ENCODE measurements at places on chromosomes 6 and 20.

- DNase-seq: no peak
These were observed 125.0 kb upstream of the TSHZ2 start for GRCh38 chr20:52847029-52847660.

GRCh38 chr6:31887173-31888007 is 8.6 kb upstream of the SLC44A4 start:
- DNase-seq: no peak

GRCh38 chr6:11650711-11651110 is 113.2 kb downstream of the TMEM170B start:
- no peak for DNase-seq

- peak; percentile 92 for DNase-seq
These were observed 47.9 kb downstream of the FOXO3 start for GRCh38 chr6:108608453-108609275.

DNA sequence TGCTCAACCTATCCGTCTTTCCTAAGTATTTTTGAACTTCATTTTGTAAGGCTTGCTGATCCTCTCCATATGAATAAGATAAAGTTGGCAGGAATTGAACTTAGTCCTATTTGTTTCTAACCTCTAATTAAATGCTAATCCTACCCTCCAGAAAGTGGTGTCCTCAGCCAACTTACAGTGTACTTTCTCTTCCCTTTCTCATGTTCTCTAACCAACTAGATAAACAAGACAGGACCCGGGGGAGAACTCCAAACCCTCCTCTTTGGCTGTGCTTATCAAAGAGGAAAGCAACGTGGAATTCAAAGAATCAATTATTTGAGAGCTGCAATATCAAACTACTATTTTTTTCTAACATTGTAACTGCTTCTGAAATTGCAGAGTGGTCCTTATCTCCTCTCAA is 56.5 kb upstream of the NRSN1 start:
- no peak for DNase-seq

- DNase-seq: peak; percentile 26
These were observed 42.9 kb upstream of the FABP7 start for GRCh38 chr6:122736616-122737015.

DNA sequence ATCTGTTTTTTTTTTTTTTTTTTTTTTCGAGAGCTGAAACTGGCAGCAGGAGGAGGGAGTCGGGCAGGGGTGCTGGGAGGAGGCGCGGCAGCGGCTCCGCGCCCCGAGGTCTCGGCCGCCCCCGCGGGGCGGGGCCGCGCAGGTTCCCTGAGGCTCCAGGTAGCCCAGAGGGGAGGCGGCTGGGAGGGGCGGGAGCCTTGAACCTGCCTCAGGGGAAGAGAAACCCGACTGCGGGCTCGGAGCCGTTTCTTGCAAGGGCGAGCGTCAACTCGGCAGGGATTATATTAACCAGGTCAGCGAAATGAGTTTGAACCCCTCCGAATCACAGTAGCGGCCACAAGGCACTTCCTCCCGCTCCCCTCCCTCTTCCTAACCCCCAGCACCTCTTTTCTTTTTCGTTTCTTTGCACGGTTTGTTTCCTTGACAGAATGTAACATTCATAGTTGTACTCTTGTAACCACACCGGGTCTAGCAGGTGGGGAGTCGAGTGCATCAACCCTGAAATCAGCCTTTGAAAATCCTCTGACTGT is 2.0 kb downstream of the MYB start:
- DNase-seq: no peak

DNA sequence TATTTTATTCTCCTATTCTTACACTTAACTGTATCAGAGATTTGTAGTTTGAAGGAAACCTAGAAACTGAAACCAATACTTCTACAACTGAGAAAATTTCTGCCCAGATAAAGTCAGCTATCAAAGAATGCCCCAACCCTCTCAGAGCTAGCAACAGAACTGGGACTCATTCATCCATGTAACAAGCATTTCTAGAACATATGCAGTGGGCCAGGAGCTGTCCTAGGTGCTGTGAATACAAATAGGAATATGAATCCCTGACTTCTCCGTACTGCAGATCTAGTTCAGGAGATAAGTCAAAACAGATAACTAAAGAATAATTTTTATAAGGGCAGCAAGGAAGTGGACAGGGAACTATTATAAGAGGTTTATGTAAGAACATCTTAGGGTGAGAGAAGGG is 654.1 kb upstream of the NOX3 start:
- peak; percentile 6 for DNase-seq

DNA sequence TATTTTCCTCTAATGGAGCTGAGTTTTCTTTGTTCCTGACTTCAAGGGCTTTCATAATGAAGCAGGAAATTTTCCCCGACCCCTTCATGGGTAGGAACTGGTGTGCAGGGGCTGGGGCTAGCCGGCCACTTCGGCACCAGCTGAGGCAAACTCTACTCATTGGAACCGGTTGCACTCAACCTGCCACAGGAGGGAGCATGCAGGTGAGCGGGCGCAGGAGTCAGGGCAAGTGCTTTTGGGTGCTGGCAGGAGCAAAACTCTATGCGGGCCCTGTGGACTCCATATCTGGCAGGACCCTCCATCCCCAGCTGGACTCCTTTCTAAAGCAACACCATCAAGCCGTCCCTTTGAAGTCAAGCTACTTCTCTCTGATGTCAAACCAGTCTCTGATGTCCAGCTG is 244.2 kb downstream of the EPM2A start:
- no peak for DNase-seq

GRCh38 chr6:50030777-50031562 is 9.2 kb upstream of the DEFB110 start:
- DNase-seq: peak; percentile 17

DNA sequence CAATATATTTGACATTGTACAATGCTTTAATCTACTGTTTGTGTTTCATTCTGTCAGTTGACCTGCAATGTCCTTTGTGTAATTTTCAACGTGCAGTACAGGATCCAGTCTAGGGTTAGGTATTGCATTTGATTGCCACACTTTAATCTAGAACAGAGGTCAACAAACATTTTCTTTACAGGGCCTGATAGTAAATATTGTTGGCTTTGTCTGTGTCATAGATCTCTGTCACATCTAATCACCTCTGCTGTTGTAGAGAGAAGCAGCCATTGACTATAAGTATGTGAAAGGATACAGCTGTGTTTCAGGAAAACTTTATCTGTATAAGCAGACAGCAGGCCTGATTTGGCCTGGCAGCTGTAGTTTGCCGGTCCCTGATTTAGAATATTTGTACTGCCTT is 39.3 kb downstream of the ATRN start:
- no peak for DNase-seq

DNA sequence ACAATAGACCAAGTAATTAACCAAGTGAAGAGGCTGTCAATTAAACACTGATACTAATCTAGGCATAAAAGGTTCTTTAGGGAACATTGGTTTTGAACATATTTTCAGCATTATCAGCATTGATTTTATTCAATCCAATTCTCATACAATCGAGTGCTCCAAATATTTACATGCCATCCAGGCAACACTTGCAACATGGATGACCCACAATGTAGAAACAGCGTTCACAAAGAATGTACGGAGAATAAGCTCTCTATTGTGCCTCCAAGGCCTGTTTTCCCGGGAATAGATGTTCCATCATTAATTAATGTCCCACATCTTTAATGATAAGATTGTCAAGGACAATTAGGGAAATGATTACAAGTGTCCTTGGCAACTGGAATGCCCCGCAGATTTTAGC is 117.4 kb downstream of the RFX6 start:
- DNase-seq: no peak

GRCh38 chr6:40685862-40686261 is 98.7 kb upstream of the LRFN2 start:
- DNase-seq: no peak

- no peak for DNase-seq
These were observed 225.5 kb downstream of the EYA4 start for GRCh38 chr6:133466680-133467079.

DNA sequence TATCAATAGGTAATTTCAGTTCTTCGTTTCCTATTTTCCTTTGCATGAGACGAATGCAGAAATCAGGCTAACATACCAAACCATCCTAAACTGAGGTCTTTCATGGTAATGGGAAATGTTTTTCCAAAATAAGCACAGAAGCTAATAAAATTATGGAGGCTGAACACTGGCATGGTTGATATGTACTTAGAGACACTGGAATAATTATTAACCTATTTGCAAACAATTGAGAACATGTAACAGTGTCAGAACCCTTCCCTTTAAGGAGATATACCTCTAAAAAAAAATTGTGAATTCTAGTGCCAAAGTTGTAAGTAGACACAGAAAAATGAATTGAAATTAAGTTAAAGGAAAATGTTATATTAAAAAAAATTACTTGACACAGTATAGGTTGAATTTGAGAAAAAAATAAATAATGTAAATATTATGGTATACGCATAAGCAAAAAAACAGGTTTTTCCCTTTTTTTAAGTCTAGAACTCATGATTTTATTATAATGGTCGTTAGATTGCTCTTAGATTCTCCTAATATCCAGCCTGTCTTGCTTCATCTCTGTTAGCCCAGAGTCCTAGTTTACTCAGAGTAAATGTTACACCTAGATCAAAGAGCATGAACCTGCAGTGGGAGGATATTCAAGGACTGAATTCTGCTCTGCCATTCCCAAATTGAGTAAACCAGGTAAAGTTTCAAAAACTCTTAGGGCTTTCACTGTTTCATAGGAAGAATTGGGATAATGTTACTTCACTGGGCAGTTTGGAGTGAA is 1.7 kb downstream of the SLC17A2 start:
- no peak for DNase-seq

GRCh38 chr6:11036351-11036740 is 7.8 kb downstream of the ELOVL2 start:
- no peak for DNase-seq

DNA sequence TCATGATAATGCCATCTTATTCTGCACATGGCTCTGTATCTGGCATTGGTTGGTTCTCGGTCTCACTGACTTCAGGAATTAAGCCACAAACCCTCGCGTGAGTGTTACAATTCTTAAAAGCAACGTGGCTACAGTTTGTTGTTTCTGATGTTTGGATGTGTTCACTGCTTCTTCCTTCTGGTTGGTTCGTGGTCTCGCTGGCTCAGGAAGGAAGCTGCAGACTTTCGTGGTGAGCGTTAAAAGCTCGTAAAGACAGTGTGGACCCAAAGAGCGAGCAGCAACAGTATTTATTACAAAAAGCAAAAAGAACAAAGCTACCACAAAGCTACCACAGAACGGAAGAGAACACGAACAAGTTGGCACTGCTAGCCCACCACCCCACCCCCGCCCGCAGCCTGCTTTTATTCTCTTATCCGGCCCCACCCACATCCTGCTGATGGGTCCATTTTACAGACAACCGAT is 51.1 kb downstream of the MYLIP start:
- no peak for DNase-seq

DNA sequence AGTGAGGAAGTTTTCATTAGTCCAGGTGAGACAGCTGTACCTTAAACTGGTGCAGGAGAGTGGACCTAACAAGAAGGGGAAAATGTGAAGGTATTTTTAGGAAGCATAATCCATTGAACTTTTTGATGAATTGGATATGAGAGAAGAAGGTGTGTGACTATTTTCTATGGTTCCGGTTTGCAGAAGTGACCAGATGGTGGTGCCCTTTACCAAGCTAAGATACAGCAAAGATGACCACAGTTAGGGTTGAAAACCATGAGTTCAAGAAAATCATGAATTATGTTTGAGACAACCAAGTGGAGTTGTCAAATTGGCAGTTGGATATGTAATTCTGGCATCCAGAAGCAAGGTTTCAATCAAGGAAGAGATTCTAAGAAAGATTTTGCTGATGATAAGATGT is 61.9 kb upstream of the NRSN1 start:
- no peak for DNase-seq

- DNase-seq: no peak
These were observed 197.9 kb downstream of the MAFB start for GRCh38 chr20:40491009-40491590.

DNA sequence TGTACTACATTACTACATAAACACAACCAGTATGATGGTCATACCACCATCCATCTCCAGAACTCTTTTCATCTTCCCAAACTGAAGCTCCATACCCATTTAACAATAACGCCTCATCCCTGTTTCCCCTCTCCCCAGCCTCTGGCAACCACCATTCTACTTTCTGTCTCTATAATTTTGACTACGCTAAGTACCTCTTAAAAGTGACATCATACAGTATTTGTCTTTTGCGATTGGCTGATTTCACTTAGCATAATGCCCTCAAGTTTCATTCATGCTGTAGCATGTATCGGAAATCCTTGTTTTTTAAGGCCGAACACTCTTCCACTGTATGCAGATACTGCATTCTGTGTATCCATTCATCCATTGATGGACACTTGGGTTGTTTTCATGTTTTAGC is 29.7 kb downstream of the GABRR1 start:
- DNase-seq: no peak

GRCh38 chr6:8821981-8822381 is 386.6 kb upstream of the SLC35B3 start:
- no peak for DNase-seq

- DNase-seq: peak; percentile 61
These were observed 75.4 kb downstream of the ARHGAP18 start for GRCh38 chr6:129634411-129635230.

- DNase-seq: peak; percentile 93
These were observed 63.9 kb downstream of the CD164 start for GRCh38 chr6:109318328-109318876.

- no peak for DNase-seq
These were observed 26.2 kb downstream of the PSMF1 start for GRCh38 chr20:1144401-1145172.

DNA sequence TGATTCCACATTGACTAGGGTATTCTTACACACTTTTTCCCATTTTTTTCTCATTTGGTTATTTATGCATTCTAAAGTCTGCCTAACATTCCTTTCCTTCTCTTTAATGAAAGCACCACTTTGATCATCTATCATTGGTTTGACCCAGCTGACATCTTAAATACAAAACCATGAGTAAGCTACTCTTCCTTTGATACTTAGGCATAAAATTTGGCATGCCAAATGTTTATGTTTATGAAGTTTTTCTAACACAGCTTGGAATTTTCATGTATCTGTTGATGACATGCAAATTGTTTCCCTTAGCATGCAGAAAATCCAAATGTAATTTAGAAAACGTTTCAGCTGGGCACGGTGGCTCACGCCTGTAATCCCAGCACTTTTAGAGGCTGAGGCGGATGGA is 534.9 kb downstream of the QKI start:
- no peak for DNase-seq

DNA sequence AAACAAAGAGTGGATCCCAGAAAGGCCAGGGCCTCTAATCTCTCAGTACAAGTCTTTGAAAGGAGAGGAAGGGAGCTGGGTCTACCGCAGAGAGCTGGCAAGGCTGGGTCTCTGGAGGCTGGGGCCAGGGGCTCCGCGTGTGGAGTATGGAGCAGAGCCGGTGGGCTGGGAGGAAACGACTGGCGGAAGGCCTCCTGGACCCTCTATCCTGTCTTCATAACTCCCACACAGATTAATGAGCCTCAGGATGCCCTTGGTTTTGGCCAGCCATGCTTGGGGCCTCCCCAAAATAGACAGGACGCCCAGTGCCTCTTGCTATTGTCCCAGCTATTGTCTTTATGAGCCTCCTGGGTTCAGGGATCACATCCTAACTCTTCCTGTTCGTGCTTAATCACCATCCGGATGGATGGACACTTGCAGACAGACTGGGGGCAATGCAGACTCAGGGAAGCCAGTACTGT is 306.4 kb downstream of the DHX35 start:
- no peak for DNase-seq
